ENCODE measurements at places on chromosomes 5 and 9.

DNA sequence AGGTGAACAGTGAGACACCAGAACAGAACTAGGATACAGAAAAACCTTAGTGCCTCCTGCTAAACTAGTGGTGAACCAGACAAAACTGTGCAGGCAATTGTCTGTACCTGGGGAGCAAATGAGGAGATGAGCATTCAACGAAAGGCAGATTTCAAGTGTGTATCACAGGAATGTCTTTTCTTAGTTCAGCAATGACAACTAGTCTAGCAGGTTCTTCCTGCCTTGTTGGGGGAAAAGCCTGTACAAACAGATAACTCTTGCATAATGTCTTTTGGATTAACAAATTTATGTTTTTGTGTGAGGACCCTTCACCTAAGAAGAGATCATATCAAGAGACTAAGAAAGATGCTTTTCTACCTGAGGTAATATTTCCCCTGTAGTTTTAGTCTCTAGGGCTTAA is 21.8 kb upstream of the DENND4C start:
- no peak for DNase-seq

DNA sequence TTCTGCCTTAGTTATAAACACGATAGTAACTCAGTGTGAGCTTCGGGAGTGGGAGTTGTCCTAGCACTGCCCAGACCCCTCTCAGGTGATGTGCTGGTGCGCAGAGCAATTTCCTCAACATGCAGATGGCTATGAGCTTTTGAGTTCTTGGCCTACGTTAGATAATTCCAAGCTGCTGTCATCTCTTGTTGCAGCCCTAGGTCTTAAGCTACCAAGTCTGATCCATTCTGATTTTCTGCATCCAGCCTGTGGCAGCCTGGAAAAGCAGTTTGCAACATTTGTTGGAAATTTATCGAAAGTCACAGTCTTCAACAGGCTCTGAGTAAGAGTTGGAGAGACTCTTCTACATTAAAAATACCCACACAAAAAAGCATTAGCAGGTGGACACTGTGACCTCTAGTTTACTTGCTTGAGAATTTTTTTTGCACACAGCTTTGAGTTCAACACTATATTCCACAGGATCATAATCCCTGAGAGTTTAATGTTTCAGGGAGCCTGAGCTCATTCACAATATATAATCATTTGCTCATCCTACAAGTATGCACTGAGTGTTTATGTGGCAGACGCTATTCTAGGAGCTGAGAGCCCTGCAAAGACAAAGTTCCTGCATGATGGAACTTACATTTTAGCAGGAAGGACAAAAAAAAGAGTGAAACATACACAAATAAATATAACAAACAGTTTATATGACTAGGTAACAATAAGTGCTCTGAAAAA is 91.6 kb downstream of the UBE2QL1 start:
- DNase-seq, result no peak

DNA sequence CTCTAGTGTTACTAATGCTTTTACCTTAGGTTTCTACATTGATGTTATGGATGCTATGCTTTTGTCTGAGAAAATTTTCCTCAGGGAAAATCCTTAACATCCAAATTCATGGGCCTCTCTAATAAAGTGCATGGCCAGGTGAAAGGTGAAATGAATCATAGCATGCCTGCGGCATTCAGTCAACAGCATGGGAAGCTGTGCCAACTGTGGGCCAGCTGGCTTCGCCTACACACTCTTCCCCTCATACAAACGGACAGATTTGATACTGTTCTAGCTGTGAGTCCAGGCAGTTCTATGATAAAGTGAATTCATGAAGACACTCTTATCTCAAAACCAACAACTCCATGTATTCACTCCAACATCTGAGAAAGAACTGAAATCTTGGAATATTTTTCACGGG is 374.1 kb downstream of the PLK2 start:
- DNase-seq, result no peak

DNA sequence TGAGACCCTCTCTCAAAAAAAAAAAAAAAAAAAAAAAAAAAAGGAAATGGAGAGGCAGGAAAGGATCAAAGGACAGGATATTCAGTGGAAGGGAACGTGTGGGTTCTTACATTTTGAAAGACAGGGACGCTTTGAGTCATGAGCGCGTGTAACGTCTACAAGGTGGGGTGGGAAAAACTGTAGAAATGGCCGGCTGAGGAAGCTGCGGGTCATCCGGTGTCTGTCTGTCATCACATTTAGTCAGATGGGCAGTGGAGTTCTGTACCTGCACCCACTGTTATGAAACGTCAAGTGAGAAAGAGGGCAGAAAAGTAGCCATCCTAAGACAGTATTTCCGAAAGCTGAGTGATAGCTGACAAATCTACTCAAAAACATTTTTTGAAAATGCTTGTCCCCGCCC is 159.8 kb downstream of the SMARCA2 start:
- no peak for DNase-seq

GRCh38 chr9:125732562-125732961 is 14.6 kb upstream of the PBX3 start:
- no peak for DNase-seq

GRCh38 chr5:113490317-113490716 is 2.1 kb upstream of the MCC start:
- no peak for DNase-seq

DNA sequence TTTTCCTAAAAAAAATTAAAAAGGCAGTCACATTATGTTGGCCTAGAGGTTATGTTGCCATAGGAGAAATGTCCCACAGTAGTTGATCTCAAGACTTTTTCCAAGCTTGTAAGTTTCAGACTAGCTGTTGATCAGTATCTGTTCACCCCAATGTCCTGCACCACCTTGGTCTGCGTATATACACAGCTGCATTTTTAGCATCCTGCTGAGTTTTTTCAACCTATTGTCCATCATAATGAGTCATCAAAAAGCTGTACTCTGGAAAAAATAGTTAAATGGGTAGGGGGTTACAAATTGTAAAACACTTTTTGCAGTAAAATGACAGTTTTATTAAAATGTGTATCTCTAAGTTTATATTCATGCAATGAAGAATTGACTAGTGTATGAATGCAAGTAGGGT is 53.2 kb upstream of the TMEM171 start:
- DNase-seq, result no peak

- no peak for DNase-seq
Measured at GRCh38 chr5:103041071-103041676, 78.8 kb downstream of the GIN1 start.

DNA sequence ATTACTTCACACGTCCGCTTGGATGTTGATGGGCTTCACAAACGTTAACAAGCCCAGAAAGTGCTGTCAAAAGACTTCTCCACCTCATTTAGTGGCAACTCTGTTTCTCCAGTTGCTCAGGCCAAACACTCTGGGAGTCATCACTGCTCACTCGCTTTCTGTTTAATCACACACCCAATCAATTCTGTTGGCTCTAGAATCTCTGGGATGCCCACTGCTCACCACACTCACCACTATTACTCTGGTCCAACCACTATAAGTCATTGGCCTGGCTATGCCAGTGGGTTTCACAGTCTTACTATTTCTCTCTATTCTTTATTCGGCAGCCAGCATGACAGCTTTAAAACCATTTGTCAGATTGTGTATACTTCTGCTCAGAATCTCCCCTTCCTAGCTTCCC is 163.5 kb downstream of the KDM4C start:
- no peak for DNase-seq

DNA sequence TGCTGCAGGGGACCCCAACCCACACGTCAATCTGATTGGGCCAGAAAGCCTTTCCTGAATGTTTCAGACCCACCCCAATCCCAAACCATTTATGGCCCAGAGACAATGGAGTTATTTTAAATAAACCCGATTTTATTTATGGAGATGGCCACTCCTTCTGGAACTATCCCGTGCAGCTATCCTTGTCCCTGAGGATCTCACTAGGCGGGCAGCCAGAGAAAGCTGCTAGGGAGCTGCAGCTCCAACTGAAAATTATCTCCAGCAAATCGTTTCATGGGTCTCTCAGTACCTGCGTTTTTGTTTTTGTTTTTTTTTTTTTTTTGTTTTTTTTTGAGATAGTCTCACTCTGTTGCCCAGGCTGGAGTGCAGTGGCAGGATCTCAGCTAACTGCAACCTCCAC is 23.0 kb downstream of the C1QTNF2 start:
- DNase-seq, result no peak

- no peak for DNase-seq
Measured at GRCh38 chr9:109329638-109330258, 8.9 kb upstream of the EPB41L4B start.

GRCh38 chr9:90894986-90895687 is 93.5 kb downstream of the SYK start:
- no peak for DNase-seq

GRCh38 chr9:95325221-95325620 is 7.7 kb upstream of the FANCC start:
- DNase-seq, result no peak

All from activated T-cell treated with anti-CD3 and anti-CD28 coated beads, Interleukin-2, amount 50 U/mL, for 24 hours (primary cell).